ENCODE measurements at places on chromosomes 16 and 17.

- no peak for DNase-seq
Observed at GRCh38 chr17:34451313-34451712, 88.3 kb upstream of the CCL1 start.

DNA sequence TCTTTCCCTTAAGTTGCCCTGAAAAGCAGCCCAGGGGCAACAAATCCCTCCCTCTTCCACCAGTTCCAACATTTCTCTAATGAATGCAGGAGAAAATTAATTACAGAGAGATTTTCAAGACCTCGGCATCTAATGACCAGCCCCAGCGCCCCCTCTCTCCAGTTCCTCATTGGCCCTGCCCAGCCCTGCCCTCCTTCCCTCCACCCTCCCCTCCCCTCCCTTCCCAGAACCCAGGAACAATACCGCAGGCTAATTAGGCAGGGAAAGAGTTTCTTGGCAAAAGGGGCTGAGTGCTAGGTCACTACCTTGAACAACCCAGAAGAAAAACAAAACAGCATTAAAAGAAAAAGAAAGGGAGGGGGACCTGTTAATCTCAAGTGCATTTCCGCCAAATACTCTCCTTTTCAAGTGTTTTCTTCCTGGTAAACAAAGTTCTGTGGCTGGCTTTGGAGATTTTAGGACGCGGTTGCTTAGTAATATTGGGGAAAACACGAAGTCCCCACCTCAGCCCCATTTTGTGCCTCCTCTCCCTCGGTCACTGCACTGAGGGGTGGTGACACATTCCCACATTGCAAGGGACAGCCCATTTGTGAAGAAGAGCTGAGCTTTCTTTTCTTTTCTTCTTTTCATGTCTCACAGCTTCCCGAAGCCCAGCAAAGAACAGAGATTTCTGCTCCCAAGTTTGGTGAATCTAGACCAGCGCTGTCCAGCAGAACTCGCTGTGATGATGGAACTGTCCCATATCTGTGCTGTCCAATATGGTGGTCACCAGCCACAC is 215.4 kb downstream of the SOX9 start:
- DNase-seq, result no peak

GRCh38 chr17:69703751-69704150 is 289.3 kb downstream of the MAP2K6 start:
- DNase-seq, result no peak

DNA sequence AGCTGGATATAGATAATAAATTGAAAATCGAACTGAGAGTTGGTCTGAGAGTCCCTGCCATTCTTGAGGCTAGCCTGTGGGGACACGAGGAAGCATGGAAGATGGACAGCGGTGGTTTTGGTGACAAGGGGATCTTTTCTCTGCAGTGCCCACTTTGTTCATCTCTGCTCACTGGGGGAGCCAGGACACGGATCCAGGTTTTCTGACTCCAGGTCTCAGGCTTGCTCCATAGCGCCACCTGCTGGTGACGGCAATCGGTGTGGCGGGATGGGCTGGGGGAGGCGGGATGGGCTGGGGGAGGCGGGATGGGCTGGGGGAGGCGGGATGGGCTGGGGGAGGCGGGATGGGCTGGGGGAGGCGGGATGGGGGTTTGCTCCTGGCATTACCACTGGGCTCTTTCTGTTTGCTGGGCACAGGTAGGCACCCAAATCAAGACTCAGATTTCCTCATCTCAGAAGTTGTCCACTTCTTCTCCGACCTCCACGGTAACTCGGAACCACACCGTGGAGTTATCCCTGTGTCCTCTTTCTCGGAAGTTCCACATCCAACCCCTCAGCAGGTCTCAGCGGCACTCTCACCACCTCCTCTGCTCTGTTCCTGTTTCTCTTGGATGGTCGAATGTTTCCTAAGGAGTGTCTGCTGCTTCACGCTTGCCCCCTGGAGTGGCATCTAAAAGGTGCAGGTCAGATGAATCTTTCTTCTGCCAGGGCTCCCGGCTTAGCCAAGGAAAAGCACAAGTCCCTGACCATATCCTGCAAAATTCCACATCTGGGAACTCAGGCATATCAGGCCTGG is 142.4 kb downstream of the CYLD start:
- DNase-seq, result no peak

DNA sequence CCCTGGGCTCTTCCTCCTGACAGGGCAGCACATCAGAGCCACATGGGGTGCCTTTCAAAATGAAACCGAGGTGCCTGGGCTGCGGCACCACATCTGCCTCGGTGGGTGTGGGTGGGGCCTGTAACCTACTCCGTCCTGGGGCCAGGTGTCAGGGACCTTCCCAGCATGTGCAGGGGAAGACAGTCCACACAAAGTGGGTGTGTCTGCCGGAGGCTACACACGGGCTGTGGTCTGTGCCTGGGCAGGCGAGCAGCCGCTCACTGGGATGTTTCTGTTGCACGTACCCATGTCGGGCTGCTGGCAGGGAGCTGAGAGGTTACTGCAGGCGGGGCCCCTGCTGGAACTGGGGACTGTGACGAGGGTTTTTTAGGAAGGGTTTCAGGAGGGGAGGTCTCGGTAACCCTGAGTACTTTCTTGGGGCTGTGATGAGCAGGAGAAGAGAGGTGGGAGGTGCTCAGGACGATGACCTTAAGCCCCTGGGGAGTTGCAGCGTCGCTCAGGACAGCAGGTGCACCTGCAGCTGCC is 351.2 kb downstream of the SEC14L1 start:
- DNase-seq, result no peak

- DNase-seq, result no peak
Observed at GRCh38 chr17:28057731-28058246, 15.3 kb downstream of the NLK start.

- DNase-seq, result peak; percentile 68
Observed at GRCh38 chr16:1771188-1771863, at the start of gene NME3. TSS of gene NME3 (minus strand) at chr16:1771543. CDS start at chr16:1771534, 9 bp downstream.

DNA sequence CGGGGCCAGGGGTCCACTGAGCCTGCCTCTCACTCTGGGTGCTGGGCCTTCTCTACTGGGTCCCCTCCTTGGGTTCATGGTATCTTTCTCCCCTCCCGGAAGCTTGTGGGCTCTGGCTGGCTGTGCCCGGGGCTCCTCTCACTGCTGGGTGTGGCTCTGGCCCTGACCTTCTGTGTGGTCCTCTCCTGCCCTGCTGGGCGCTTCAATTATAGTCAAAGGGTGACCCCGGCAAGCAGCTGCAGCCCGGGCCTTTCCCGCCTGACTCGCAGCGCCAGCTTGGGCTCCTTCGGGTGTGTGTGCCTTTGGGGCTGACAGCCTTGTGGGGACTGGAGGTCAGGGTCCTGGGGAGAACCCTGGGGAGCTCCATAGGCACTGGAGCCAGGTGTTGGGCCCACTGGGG is 54.2 kb upstream of the PVALEF start:
- no peak for DNase-seq

DNA sequence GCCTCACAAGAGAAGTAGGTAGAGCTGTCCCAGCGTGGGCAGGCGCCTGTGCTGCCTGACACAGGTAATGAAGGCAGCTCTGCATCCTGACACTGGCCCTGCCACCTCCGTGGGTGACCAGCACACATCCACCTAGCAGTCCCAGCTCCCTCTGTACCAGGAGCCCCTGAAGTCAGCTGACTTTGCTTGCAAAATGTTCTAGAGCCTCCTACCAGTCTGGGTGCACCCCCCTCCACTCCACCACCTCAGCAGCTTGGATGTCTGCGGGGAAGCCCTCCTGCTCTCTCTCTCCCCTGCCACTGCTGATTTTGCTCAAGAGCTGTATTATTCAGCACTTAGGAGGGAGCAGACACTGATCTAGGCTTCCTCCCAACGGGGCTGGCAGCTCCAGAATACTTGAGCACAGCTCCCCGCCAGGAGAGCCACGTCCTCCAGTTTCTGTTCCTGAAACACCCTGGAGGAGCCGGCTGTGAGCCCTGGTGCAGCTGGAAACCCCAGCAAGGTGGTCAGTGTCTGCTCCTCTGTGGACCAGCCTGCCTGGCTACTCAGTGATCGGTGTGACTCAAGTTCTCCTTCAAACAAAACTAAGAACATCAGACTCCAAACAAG is 1.0 kb downstream of the RNF166 start:
- DNase-seq, result no peak

GRCh38 chr16:67542464-67542863 is 13.8 kb downstream of the RIPOR1 start:
- no peak for DNase-seq

DNA sequence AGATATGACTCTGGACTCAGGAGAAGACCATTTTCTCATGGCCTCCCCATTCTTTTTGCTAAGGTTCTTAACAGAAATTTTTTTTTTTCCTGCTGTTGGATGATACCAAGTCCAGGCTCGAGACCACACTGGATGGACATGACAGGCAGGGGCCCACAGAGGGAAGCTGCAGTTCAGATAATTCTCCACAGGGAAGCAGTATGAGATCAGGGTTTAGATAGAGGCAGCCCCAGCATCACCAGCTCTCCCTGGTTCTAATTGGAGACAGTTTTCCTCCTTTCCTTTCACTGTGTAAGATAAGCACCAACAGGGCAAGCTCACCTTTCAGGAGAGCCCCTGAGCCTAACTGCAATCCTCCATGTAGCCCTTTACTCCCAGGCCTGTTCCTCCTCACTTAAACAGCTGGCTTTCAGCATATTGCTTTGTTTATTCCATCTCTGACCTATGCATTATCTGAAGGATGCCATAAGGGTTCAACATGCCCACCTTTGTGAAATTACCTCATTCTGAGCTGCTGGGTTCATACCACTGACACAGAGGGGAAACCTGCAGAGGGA is 108.1 kb downstream of the SNX11 start:
- no peak for DNase-seq

DNA sequence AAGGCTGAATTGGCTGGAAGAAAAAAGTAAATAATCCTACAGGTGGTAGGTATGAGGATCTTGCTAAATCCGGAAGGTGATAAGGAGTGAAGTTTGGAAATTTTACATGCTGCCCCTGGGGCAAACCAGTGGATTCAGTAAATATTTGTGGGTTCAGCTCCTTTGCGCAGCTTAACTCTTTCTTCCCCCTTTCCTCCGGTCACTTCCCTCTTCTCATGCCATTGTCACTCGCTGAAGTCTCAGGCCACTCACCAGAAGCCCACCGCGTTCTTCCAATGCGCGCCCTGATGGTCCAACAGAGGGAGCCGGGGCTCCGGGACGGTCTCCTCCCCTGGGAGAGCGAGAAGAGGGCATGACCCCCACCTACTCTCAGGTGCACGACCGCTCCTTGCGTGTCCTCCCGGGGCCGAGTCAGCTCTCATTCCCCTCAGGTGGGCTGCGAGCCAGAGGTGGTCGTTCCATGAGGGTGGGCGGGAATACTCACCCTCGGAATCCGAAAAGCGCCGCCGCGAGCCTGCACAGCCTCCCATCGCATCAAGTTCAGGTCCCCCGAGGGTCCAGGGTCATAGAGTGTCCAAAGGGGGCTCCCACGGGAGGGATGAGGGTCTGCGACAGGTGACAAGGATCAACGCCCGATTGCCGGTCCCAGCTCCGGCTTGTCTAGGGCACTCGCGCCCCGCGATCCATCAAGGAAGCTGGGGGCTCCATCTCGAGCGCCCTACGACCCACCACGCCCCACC is 474 bp downstream of the CLN3 start:
- no peak for DNase-seq

GRCh38 chr17:2776589-2777241 is 19.5 kb upstream of the RAP1GAP2 start:
- DNase-seq, result no peak

DNA sequence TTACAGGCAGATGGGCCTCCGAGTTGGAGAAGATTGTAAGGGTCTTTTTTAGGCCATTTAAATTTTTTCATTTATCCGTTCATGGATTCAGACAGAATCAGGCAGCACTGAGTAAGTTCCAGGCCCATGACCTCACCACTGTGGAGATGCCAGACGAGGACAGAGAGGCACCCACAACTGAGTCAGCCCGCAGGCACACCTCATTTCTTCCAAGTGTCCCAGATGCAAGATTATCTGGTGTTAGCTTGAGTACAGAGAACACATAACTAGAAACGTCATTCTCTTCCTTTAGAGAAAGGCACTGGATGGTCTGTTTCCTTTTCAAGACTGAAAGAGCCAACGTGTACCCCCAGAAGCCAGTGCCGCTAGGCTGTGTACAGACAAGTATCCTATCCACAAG is 16.9 kb downstream of the CLEC16A start:
- no peak for DNase-seq

DNA sequence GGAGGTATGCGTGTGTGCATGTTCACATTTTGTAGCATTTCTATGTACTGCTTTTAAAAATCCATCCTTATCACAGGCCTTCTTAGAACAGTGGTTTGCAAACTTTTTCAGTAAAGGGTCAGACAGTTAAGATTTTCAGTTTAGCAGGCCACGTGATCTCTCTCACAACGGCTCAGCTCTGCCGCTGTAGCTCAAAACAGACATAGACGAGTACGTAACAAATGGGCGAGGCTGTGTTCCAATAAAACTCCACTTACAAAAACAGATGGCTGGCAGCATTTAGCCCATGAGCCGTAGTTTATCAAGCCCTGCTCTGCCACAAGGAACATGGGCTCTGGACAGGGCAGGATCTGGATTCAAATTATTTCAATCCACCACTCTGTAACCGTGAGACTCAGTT is 141.8 kb downstream of the XYLT1 start:
- no peak for DNase-seq

DNA sequence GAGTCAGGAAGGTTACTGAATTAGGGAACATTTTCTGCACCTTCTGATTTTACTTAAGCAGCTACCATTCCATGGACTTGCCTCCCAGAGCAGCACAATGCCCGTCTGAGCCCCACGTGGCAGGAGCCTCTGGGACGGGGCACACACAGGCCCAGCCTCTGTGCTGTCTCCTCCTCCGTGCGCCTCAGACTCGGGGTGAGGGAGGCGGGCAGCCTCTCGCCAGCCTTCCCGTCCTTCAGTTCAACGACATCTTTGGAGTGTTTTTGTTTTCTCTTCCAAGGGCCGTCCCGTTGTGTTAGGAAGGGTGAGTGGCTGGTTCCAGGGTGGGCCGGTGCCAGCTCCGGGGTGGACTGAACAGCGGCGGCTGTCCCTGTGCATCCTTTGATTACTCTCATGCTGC is 31.8 kb downstream of the NDEL1 start:
- no peak for DNase-seq

DNA sequence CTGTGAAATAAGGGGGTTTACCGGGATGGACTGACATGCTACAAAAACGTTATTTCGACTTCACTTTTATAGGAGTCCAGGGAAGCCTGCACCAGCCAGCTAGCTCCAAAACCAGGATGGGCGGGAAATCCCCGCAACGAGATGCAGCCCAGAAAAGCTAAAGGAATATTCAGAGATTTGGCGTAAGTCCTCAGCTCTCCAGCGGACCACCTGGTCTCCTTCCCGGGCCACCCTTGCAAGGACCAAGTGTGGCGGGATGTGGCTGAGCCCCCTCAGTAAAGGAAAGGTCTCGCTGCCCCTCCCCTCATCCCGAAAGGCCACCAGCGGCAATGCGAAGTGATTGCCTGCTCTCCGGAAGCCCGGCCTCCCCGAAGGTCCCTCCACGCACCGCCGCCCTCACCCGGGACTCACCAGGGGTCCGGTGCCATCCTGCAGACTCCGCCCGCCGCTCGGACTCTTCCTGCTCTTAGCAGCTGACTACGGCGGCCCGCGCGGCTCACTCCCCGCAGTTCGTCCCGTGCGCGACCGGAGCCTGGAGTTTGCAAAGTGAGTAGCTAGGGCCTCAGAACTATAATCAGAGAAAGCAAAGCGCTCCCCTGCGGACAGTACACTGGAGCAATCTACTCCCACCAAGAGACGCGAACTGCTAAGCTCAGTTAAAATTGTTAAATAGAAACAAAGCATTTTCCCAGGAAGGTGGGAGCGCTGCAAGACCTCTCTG is at the start of gene STX8:
TSS of gene STX8 (minus strand) at position 440 of the 721 bp plus-strand sequence. CDS start at position 428, 12 bp downstream.
- DNase-seq, result peak; percentile 62

GRCh38 chr16:35391328-35391727 is 1931.9 kb downstream of the TP53TG3F start:
- DNase-seq, result no peak

- DNase-seq, result no peak
Observed at GRCh38 chr16:76207270-76207669, 69.9 kb upstream of the CNTNAP4 start.

GRCh38 chr16:5916711-5917191 is 819.2 kb upstream of the EEF2KMT start:
- no peak for DNase-seq

Measured in activated T-helper 1 cell treated with anti-CD3 and anti-CD28 coated beads, Interleukin-2, amount 50 U/mL, for 16 hours (primary cell).